ENCODE measurements at places on chromosomes 6 and 20. TPM values are rescaled to one million over a fixed set of nuclear protein-coding genes. Genes with fewer than 3 reads are reported as not detected.

DNA sequence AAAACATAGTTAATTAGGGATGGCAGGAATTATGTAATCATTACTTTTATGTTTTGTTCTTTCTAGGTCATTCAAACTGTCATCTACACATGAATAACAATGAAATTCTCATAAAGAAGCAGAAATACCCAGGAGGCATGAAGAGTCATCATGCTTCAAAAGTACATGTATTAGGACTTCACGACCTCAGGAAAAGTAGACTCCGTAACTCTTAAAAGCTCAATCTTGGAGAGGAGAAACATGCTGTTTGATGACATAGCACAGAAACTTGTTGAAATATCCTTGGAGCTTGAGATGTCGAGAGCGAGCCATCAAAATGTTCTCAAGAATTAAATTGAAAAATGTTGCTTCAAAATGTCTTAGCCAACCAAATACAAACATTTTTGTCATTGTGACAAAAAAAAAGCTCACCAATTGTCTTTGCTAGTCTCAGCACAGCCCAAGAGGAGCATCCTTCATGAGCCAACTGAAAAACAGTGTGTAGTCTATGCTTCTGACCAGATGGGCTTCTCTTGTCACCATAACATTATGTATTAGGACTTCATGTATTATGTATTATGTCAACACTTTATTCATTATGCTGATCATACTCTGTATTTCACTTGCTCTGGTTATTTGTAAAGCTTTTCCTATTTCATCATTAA, 28.2 kb upstream of the ANKEF1 start:
- no peak for DNase-seq

MYB gene
- total RNA-seq: 1.3 TPM

- DNase-seq: peak; percentile 44
Observed at GRCh38 chr6:121830736-121831135, 395.3 kb downstream of the GJA1 start.

DNA sequence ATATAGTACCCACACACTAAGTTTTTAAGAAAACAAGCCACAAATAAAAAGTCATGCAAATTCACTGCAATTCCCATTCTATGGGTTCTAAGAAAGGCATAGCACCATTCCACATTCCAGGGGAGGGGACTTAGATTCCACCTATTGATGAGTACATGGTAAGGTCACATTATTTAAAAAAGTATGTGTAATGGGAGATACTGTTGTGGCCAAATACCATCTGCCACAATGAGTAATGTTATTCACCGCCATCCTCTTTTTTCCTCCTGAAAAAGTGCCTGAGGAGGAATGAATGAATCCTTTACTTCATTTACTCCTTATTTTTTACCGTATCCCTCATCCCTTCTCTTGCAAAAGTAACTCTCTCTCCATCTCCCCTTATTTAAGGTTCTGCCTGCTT, 27.0 kb upstream of the ADGRF1 start:
- no peak for DNase-seq

DNA sequence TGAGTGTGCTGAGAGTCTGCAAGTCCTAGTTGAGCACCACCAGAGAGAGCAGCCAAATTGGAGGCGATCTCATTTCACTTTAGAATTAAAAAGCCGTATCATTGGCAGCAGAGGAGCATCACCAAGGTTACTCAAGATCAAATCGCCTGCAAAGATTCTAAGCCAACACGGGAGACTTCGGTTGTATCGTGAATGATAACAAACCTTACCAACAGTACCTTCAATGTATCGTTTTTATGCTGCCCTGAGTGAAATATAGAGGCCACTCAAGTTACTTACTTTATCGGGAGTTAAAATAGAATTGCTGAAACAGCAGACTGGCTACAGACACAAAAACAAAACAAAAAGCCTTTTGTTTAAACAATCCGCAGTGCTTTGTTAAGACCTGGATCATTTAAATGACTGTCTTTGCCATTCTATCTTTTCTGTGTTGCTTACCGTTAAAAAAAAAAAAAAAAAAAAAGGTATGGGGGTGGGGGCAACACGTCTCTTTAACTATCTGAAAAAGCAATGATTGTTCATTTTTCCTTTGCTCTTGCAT, 14.2 kb downstream of the NHSL1 start:
- DNase-seq: no peak
